ENCODE measurements at places on chromosomes 12 and 14. TPM values are rescaled to one million over a fixed set of nuclear protein-coding genes. Genes with fewer than 3 reads are reported as not detected.

Gene KERA
- total RNA-seq: not detected

Gene EPYC
- not detected for total RNA-seq

Gene WIF1
- 0.48 TPM for total RNA-seq

Gene ACOT4
- total RNA-seq: 0.39 TPM

Gene CLEC6A
- total RNA-seq: not detected

Gene E2F7
- 0.36 TPM for total RNA-seq

Gene TRPV4
- 2.5 TPM for total RNA-seq

Gene WNT5B
- 4.2 TPM for total RNA-seq

Gene NEUROD4
- total RNA-seq: not detected

Gene SCN8A
- 0.48 TPM for total RNA-seq

Gene MANSC4
- total RNA-seq: not detected

Gene OTOGL
- 0.54 TPM for total RNA-seq

Gene HVCN1
- total RNA-seq: 10.1 TPM

Gene TMPRSS12
- not detected for total RNA-seq

Gene SMOC1
- 2.9 TPM for total RNA-seq

Gene SRRM4
- 0.88 TPM for total RNA-seq

Gene PPFIA2
- 20.4 TPM for total RNA-seq

Gene OASL
- total RNA-seq: 0.96 TPM

Gene PTPRR
- 0.45 TPM for total RNA-seq

Gene NGB
- not detected for total RNA-seq

Gene TDRD9
- 1.7 TPM for total RNA-seq

Gene GRIP1
- 0.88 TPM for total RNA-seq

Gene CCDC196
- total RNA-seq: not detected

Gene EGLN3
- 23.9 TPM for total RNA-seq

Gene PZP
- total RNA-seq: 0.87 TPM

Gene TMEM233
- 1.0 TPM for total RNA-seq

Gene PLCZ1
- total RNA-seq: 0.66 TPM
